HS-27A (cell line): ENCODE measurements at places on chromosomes 1 and 21.
A peak's percentile ranks its signal among the peaks of the same experiment; 100 is the strongest.

DNA sequence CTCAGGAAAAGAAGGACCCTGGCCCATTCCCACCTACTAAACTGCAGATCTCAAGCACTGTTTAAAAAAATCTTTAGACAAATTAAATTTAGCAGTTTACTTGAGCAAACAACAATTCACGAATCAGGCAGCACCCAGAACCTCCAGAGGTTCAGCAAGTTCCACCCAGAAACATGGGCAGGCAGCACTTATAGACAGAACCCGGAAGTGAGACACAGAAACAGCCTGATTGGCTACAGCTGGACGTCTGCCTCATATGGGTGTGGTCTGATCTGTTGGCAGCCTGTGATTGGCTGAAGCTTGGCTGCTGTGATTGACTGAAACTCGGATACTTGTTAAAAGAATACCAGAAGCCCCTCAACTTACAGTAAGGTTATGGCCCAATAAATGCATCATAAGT, 34.7 kb upstream of the COL6A2 start:
- no peak for DNase-seq

DNA sequence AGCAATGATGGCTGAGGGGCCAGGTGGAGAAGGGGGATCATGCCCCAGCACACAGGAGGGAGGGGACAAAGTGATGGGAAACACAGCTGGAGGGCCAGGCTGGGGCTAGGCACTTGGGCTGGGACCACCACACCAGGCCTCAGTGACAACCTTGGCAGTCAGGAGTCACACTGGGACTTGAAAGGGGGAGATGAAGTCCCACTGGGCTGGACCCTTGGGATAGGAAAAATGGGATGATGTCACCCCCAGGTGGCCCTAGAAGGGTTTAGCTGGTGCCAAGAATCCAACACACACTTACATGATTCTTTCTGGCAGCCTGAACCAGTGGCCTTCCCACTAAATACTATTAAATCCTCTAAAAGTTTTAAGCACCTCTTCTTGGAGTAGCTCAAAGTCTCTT, 17.1 kb downstream of the ZBTB17 start:
- DNase-seq, result no peak

DNA sequence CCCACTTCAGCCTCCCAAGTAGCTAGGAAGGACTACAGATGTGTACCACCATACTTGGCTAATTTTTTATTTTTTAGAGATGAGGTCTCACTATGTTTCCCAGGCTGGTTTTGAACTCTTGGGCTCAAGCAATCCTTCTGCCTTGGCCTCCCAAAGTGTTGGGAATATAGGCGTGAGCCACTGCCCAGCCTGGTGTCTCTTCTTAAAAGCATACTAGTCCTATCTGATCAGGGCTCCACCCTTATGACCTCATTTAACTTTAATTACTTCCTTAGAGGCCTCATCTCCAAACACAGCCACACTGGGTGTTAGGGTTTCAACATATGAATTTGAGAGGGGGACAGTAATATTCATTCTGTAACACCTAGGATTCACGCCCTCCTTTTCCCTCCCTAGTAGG, 130.9 kb downstream of the GLIS1 start:
- DNase-seq, result no peak

- DNase-seq, result no peak
These were observed 165.7 kb downstream of the RHOU start for GRCh38 chr1:228900886-228901392.

GRCh38 chr1:194710671-194711070, 1524.3 kb upstream of the B3GALT2 start:
- no peak for DNase-seq

GRCh38 chr1:193264313-193265065, 78.1 kb upstream of the B3GALT2 start:
- DNase-seq, result peak; percentile 34

DNA sequence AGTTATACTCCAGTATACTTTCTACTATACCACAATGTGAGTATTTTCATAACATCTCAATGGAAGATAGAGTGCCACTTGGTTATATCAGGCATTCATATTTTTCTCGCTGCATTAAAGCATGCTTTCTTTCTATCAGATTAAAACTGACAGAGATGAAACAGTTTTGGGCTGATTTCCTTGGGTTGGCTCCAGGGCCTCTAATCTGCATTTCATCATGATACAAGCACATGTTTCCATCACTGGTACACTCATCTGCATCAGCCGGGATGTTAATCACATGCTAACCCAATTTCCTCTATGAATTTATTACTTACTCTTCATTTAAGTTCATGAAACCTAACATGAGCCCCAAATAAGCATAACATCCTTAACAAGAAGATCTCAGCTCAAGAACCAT, 289.0 kb upstream of the DAB1 start:
- no peak for DNase-seq

DNA sequence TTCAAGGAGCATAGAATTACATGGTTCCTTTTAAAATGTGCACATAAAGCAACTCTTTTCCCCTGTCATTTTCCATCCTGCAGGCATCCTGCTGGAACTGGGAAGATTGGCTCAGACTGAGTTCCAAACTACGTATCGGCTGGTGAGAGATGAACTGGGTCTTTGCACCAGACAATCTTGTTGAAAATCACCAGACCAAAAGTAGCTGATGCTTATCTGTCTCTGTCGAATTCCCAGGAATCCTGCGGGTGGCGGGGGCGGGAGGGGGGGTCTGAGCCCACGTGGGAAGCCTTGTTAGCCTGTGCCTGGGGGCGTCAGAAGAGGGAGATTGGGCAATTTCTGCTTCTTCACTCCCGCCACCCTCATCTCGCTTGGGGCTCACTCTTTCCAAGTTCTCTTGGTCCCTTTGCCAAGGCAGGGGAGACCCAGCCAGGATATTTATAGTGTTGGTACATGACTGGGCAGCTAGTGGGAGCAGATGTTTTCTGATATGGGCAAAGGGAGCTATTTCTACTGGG, 90.1 kb upstream of the SLC25A33 start:
- DNase-seq, result no peak

DNA sequence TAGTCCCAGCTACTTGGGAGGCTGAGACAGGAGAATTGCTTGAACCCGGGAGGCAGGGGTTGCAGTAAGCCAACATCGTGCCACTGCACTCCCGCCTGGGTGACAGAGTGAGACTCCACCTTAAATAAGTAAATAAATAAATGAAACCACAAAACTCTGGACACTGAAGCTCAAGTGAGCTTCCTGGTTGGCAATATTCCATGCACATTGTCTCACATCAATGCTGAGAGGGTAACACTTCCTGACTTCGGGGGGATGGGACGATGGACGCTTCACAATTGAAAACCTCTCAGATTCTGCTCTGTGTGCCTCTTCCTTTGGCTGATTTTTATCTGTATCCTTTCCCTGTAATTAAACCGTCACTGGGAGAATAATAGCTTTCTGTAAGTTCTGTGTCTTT, 70.0 kb upstream of the ZNF644 start:
- no peak for DNase-seq

GRCh38 chr1:64575881-64576676, 106.2 kb downstream of the CACHD1 start:
- DNase-seq, result no peak

- no peak for DNase-seq
These were observed 100.0 kb upstream of the NRIP1 start for GRCh38 chr21:15164678-15165303.

- DNase-seq, result peak; percentile 46
These were observed 8.6 kb upstream of the CALML6 start for GRCh38 chr1:1906185-1907097.

GRCh38 chr1:210687582-210688279, 359.0 kb downstream of the HHAT start:
- DNase-seq, result peak; percentile 48

DNA sequence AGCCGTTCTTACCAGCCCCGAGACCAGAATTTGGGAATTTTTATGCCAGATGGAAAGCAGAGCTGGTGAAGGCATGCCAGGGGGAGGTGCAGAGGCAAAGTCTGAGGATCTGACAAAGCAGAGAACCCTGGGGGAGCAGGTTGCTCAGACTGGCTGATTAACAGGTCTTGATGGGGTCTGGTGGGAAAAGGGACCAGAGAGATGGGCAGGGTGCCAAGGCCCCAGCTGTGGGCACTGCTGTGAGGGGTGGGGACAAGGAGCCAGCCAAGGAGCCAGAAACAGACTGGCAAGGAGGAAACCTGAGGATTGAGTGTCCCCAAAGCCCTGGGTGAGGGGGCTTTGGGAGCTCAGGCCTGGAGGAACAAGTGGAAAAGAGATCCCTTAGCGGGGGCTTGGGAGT, 21.4 kb downstream of the RPS6KA1 start:
- DNase-seq, result no peak

- no peak for DNase-seq
These were observed 204.4 kb upstream of the VAMP3 start for GRCh38 chr1:7566417-7567375.

- peak; percentile 24 for DNase-seq
These were observed 12.3 kb upstream of the DMBX1 start for GRCh38 chr1:46477153-46477929.

DNA sequence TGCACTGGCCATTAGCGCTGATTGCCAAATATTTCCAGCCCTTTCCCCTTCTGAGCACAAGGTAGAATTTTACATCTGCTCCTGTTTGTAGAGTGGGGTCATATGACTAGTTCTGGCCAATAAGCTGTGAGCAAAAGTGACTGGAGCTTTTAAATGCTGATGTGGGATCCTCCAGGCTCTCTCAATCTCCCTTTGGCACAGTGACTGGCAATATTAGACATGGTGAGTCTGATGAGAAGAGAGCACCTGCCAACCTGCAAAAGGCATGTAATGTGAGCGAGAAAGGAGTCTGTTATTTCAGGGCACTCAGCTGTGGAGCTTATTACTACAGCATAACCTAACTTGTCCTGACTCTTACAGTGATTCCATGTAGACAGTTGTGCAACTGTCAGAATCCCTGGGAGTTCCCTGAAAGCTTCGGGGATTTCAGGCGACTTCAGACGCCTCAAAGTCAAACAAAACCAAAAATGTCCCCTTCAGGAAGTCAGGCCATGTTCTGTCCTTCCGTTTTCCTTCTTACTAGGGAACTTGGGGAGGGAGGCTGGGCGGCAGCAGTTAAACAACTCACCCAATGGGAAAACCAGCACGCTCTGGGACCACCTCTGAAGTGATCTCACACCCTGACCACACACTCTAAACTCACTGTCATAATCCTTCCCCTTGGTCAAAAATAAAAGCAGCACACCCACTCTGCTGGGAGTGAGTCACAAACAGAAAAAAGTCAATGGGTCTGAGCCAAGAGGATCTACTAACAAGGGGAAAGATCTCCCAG, 3.6 kb upstream of the RASSF5 start:
- peak; percentile 92 for DNase-seq

- no peak for DNase-seq
These were observed 198.7 kb downstream of the KCNT2 start for GRCh38 chr1:196409586-196409985.

- no peak for DNase-seq
These were observed 896 bp upstream of the PLA2G2A start for GRCh38 chr1:19980314-19980713.

- no peak for DNase-seq
These were observed 5.6 kb upstream of the ARF1 start for GRCh38 chr1:228076796-228077430.

GRCh38 chr1:92298573-92299476, at the start of the genes GLMN and RPAP2:
TSS of gene GLMN (minus strand) at chr1:92298987. CDS start at chr1:92297999, 988 bp downstream.
TSS of gene RPAP2 (plus strand) at chr1:92299059. CDS start at chr1:92299074, 15 bp downstream.
- DNase-seq, result peak; percentile 72

DNA sequence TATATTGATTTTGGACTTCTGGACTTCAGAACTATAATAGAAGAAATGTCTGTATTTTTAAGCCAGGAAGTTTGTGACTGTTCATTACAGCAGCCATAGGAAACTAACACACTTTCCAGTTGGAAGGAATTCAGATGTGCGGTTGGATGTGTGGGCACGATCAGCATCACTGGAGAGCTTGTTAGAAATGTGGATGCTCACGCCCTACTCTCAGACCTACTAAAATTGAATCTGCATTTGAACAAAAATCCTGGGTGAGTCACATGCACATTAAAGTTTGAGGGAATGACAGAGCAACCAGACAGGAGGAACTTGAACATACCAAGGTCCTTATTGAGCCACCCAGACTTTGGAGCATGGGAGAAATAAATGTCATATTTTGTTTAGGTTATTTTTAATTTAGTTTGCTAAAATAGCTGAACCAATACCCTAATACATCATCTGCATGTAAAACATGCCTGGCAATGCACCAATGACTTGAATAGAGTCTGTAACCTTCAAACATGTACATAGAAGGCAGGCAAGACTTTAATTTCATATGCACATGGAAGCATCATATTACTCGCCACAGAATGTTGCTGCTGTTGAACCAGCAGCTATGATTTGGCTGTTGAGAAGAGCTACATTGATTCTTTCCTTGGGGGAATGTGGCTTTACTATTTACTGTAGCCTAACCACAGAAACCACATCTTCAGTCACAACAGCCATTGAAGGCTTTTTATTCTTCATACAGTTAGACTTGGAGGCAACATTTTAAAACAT, 346.2 kb downstream of the BARHL2 start:
- peak; percentile 33 for DNase-seq

GRCh38 chr1:232422098-232422497, 207.8 kb downstream of the SIPA1L2 start:
- DNase-seq, result no peak

DNA sequence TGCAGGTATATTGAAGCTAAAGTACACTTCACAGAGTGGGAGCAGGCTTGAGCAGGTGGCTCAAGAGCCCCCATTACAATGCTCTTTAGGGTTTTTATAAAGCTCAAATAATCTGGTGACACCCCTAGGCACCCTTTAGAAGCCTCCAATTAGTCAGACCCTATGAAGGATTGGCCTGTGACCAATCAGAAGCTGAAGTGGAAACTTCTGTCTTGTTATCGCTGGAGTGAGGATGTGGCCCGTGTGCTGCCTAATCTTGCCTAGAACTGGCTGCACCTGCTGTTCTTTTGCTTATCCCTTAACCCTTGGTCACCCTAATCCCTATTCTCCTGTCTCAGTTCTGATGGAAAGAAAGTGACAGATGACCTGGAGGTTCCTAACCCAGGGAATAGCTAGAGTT, 70.8 kb upstream of the ABCG1 start:
- no peak for DNase-seq

- DNase-seq, result no peak
These were observed 8.8 kb upstream of the GUCA2A start for GRCh38 chr1:42173155-42173933.

DNA sequence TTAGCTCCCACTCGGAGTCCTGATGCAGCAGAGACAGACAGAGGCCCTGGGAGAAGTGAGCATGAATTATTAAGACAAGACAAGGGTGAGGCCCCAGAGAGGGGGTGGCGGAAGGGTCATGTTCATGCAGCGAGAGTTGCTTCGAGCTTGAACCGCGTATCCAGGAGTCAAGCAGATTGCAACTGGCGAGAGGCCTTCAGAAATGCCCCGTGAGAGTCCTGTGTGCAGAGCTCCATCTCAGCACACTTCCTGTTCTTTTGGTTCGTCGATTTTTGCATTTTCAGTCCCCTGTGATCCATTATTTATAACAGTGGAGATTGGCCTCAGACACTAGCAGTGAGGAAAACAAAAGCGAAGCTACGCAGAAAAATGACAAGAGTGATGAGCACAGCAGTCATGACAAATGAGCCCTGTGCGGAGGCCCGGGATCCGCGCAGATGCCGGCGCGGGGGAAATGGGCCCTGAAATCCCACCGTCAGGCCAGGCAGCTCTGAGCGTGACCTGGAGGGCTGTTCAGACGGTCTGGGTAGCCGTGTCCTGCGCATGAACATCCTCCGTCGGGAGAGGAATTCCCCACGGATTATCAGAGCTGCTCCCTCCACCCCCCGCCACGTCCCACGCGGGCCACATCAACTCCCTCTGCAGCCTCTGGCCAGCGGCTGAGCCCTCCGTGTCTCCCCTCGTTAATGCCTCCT, 15.0 kb downstream of the PDE9A start:
- DNase-seq, result no peak
